ENCODE measurements at places on chromosomes 11 and 22.

GRCh38 chr11:112228706-112229105 lies 2.5 kb downstream of the PTS start:
- no peak for DNase-seq

DNA sequence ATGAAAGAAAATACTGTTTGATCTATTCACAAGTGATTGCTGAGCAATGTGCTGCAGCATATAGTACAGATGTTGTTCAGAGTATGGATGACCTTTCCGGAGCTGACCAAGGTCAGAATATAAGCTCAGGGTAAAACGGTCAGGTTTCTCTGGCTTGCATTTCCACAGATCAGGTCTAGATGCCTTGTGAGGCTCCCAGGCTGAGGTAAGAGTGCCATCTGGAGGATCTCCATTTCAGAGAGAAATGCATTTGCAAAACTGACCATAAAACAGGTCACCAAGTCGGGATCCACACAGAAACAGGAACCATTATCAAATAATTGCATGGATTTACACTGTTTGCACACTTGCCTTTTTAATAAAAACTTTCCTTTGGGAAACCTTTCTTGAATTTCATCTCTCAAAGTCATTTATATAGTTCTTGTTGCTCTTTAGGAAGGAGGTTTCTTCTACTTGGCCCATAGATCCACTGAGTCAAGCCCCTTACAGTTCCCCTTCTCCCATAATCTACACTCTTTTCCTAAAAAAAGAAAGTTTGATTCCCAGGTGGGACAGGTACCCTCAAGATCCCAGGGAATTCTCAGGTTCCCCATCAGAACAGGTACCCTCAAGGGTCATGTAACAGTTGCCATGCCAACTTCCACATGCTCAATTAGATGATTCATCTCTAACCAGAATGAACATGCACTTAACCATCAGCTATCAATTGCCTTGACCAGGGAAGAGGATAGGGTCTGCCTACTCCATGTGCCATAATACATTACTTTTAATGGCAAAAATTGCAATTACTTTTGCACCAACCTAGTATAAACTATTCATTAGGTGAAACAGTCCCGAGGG lies 25.0 kb upstream of the TMPRSS5 start:
- peak; percentile 12 for DNase-seq

DNA sequence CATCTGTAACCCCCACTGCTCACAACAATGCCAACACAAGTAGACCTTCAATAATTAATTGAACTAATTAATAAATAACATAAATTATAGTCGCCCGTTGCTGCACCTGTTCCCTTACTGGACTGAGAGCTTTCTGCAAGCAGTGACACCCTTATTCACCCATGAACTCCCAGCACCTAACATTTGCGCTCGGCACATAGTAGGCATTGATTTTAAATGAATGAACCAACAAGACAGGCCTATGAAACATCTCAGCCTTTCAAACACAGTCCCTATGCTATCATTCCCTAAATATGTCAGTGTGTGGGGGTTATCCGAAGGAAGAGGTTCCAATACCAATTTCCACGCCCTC lies 1.1 kb downstream of the THAP12 start:
- no peak for DNase-seq

DNA sequence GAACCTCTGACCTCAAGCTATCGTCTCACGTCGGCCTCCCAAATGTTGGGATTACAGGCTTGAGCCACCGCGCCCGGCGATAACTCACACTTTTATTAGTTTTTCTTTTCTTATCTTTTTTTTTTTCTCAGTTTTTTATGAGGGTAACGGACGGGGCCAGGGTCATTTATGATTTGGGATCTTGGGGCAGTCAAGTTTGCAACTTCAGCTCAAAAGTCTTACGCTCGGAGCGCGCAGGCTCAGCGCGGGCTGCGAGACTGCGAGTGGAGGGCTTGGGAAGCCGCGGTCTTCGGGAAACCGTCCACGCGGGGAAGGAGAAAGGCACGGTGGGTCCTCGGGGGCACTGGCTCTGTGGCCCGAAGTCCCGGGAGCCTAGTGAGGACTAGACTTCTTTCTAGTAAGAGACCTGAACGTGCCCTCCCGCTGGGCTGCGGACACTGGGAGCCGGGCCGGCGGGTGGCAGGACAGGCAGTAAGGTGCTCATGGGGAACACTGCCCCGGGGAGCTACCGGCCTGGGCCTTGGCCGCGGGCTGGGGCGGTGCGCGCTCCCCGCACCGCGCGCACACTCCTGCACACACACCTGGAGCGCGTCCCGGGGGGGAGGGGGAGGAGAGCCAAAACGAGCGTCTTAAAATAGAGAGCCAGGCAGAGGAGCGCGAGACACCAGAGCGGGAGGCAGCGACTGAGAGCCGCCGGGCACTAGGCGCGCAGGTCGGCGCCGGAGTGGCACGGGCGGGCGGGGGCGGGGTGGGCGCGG lies 476 bp upstream of the BARX2 start:
- DNase-seq = peak; percentile 37

- DNase-seq = no peak
Measured at GRCh38 chr11:65606876-65607613, 7.0 kb downstream of the MAP3K11 start.

DNA sequence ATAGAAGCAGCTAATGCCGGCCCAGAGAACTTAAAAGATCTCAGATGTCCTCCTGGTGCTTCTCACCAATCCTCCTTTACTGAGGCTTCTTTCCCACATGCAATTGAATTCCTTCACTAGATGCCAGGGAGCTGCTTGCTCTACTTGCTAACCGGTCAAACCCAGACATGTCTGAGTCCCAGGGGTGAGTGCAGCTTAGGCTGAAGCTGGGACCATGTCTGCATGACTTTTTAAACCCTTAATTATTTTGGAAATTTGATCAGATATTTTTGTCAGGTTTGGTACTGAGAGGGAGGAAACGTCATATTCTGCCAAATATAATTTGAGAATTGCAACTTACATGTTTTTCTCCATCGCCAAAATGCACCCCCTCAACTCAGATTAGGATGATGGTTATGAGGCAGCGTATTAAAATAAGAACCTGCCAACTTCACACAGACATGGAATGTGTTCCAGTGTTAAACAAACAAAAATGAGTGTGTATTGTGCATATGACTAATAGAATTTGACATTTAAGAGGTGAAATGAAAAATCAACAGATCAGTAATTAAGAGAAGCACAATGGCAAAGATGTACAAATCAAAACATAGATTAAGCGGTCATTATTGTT lies 529.5 kb downstream of the ETS1 start:
- DNase-seq = no peak

DNA sequence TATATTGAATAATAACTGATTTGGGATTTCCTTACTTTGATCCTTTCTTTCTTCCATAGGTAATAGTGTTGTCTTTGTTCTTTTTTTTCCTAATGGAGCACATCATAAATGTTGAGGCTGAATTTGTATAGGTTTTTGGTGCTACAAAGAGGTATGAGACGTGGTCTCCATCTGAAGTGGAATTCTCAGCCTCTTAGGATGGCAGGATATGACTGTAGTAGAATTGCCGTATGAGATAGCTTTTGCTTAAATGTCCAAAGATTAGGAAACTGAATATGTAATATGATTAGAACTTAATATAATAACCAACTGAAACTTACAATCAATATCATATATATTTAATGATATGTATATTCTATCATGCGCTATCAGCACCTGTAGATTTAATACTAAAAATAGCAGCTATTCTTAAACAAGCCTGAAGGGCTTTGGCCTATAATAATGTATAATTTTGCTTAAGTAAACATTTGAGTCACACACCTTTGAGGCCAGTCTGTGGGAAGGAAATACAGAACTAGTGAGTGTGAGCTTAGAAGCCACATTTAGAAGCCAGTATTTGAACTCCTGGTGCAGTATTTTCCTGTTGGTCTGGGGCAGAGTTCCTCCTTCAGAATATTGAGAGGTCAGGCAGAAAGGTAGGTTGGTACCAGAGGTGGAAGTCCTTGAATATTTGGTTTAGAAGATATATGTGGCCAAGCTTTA lies 62.6 kb downstream of the SWAP70 start:
- no peak for DNase-seq

DNA sequence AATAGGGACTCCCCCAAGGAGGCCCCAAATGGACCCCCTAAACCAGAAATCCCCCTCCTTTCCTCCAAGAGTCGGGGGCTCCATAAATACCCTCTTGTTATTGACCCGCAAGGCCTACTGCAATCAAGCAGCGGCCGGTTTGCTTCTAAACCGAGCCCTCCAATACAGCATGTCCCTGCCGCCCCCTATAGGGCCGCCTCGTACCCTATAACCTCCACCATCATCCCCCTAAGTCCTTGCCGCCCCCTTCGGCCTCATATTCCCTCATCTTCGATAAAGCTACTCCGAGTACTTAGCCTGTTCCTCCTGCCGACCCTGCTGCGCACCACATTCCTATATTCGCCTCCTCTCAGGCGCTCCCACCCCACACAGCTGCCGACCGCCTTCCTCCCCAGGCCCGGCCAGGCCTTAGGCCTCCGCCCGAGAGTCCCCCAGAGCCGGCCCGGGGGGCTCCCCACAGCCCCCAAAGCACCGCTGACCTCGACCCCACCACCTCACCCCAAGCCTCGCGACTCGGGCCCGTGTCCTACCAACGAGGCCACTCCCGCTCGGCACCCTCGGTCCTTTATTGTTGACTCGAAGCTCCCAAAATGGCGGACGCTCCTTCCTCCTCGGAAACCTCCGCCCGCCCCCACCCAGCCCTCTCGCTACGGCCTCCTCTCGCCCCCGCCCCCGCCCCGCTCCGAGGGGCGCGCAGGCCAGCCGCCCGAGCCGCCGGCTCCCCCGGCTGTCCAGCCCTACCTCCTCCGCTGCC lies 430 bp downstream of the DDX6 start:
- peak; percentile 72 for DNase-seq

DNA sequence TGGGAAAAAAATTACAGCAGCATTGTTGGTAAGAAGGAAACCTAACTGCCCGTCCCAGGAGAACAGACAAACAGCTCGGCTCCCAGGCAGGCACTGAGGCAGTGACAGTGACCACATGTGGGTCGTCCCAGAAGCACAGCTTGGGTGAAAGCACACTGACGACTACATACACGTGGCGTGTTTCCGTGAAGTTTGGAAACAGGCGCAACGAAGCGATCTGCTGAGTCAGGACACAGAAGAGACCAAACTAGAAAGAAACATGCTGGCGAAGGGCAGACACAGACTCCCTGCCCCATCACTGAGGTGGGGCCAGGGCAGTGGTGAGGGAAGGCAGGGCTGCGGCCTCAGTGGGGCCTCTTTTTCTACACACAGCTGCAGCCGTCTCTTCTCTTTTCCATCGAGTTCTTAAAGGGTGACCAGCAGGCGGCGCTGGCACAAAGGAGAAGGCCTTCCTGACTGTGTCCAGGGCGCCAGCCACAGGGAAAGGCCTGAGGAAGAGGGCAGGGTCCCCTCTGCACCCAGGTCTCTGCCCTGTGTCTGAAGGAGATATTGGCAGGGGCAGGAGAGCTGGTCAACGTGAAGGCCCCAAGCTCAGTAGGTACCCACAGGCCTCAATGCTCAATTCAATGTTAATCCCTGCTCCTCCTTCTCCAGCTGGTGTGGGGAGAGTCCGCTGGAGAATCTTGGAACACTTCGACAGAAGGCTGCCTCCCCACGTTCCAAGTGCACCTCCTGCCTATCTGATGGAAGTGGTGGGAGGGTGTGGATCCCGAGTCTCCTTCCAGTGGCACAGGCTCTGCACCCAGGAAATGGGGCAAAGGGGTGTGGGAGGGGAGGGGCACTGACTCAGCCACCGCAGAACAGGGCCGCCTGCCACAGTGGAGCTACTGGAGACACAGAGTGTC lies 19.9 kb downstream of the CARS1 start:
- DNase-seq = peak; percentile 47

DNA sequence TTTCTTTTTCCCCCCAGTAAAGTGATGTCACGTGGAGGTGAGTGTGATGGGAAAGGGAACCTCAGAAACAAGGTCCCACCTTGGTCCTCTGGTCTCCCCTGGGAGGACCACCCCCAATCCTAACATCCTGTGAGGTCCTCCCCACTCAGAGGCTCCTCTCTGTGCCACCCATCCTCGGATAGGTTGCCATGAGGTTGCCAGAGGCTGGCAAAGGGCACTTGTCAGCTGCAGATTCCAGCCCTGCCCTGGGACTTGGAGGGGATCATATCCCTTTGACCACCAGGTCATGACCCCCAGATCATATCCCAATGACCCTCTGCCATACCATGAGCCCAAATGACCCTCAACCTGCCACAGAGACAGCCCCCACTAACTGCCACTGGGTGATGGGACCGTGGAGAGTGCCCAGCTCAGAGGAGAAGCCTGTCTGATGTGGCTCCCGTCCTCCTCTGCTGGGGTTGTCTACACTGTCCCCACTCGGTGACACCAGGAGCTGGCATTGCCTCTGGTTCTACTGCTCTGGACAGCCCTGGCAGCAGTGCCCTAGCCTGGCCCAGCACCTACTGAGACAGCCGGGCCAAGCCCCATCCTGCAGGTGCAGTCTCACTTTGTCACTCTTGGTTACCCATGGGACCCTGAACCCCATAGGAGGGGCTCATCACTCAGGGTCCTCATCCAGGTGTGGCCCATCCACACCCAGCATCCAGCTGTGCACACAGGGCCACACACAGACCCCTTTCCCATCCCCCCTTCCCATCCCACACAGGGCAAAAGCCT lies 90.2 kb upstream of the KCNQ1OT1 start:
- DNase-seq = no peak

Measured in HuH-7.5 (cell line).